ENCODE measurements at places on chromosomes 13 and 19. TPM values are rescaled to one million over a fixed set of nuclear protein-coding genes. Genes with fewer than 3 reads are reported as not detected.

Gene ZNF575
- 3.2 TPM for total RNA-seq

Gene FUT3
- total RNA-seq: 3.6 TPM

Gene PROZ
- not detected for total RNA-seq

Gene ZNF274
- 42.8 TPM for total RNA-seq

Gene SMIM24
- total RNA-seq: 0.88 TPM

Gene MEIS3
- total RNA-seq: 0.23 TPM

Gene OR7D2
- 0.14 TPM for total RNA-seq

Gene TGFBR3L
- total RNA-seq: 9.7 TPM

Gene ZSCAN4
- total RNA-seq: not detected

Gene IGFL1
- not detected for total RNA-seq

DNA sequence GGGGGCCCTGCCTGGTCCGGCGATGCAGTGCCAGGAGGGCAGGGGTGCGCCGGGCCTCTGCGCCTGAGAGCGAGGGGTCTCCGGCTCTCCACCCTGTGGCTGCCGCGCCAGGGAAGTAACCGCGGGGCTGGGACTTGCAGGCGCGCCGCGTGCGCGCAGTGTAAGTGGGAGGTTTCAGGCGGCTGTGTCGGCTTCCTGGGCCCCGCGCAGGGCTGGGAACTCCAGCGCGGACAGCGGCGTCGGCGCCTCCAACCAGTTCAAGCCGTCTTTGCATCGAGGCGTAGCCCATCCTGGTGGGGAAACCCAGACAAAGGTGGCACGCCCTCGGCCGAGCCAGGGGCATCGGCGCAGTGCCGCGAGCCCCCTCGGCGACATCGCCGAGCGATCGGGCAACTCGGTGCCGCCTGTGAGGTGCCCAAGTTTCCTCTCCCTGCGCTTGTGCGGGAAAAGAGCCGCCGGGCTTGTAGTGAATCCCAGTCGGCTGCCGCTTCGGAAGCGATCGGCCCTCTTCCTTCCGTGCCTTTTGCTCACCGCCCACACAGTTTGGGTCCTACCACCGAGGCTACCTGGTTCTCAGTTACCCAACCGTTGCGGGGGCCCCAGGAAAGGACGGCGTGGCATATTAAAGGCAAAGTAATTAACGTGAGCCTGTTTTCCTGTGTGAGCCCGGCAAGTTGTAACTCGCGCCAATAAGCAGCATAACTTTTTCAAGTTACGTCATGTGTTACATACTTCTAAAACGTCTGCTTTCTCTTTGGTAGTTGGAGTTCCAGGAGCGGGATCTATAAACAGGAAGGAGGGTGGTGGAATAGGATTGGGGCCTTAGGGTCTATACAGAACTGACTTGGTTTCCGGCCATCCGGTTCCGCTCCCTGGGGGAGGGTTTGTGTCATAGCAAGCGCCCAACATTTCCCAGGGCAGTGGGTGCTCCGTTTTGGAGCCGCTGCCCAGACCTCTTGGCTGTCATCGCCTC is 1.2 kb downstream of the LRCH1 start:
- peak; percentile 75 for DNase-seq

DNA sequence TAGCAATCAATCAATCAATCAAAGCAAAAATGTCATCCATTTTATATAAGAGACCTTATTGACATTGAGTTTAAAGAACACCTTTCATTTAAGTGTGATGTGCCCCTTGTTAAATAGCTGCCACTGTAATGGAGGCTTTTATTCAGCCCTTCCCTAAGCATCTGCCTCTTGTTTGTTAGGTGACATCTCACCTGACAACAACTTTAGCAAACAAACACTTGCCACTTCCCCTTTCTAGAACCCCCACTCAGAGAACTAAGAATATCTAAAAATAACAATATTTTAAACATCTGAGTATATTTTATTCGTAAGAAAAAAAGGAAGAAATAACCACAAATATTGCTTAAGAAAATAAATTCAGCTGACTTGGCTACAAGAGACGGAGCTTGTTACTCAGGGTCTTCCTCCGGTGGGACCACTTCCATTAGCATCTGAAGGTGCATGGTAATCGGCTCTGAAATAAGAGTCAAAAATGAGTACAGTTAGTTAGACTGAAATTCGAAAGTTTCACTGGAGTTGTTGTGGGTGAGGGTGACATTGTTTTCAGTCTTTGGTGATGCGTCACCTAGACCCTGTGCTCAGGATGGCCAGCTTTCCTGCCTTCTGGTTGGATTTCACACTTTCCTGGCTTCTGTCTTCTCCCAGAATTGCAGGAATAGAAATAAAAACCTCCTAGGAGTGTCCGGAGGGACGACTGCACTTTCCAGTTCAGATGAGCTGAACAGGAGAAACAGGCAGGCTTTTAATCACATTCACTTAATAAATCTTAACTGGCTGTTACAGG is 39.1 kb downstream of the SLC7A9 start:
- DNase-seq: no peak

DNA sequence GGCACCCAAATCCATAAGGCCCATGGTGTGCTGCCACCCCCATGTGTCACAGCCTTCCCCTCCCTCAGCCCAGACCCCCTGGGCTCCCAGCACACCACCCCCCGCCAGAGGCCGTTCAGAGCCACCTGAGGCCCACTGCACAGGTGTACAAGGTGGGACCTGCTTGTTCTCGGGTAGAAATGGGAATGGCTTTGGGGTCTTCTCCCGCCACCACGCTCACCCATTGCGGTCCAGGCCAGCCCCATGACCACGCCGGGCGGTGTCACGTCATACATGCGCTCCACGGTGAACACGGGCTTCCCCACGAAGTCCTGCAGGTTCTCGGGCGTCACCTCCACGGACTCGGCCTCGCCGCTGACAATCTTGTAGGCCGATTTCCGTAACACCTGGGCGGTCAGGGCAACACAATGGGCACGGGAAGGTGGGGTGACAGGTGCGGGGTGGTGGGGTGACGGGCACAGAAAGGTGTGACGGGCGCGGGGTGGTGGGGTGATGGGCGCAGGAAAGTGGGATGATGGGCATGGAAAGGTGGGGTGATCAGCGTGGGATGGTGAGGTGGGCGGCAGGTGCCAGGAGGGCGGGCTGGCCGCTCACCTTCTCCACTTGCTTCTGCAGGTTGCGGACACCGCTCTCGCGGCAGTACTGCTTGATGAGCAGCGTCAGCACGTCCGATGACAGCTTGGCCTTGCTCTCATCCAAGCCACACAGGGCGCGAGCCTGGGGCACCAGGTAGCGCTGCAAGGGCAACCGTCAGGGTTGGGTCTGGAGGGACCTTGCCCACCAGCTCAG is 4.3 kb downstream of the RPL36 start:
- DNase-seq: no peak

DNA sequence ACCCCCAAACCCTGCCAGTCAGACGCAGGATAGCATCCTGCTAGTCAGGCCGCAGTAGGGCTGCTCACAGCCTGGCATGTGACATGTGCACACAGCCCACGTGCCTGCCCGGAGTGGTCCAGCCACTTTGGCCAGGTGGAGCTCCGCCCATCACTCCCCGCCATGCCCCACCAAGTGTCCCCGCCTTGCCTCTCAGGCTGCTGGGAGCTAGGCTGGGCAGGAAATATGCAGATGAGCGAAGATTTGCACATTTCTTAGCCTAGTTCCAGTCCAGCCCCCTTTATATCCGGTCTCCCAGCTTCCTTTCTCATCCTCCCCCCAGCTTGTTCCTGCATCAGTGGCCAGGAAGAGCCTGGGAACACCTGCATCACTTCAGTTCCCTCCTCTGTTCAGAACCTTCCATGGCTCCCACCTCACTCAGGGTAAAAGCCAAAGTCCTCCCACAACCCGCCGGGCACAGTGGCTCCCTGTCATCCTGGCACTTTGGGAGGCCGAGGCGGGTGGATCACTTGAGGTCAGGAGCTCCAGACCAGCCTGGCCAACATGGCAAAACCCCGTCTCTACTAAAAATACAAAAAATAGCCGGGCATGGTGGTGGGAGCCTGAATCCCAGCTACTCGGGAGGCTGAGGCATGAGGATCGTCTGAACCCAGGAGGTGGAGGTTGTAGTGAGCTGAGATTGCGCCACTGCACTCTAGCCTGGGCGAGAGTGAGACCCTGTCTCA is 2.3 kb upstream of the DOCK6 start:
- no peak for DNase-seq

DNA sequence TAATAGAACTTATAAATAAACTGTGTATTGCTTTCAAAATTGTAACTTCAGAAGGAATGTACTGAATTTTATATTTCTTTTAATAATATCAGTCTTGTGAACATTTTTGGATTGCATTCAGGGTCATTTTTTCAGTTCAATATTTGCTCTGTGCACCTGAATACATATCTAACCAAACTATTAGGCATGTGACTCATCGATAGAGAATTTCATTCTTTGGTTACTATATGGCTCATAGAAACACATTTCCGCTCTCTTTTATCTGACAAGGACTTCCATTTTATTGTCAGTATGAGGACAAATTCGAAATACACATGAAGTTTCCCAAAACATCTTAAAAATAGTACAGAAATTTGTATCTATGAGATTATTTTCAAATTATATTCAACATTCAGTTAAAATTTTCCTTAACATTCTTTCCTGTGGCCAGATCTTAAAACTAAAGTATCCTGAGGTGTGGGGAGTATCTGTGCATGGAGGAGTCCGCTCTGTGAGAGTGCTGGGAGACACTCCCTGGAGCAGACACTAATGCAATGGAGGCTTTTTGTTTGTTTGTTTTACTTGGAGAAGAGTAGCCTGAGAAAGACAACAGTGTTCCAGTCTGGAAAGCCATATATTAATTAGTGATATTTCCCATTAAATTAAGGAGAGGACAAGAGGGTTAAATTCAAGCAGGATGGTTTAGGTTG is 483.6 kb downstream of the PCDH20 start:
- DNase-seq: no peak

- DNase-seq: no peak
Measured at GRCh38 chr19:15400521-15401396, 18.0 kb downstream of the AKAP8L start.

GRCh38 chr19:4304538-4305256 is at the start of gene FSD1:
Gene FSD1 (plus strand): TSS chr19:4304598. CDS start chr19:4304747, 149 bp downstream.
- DNase-seq: peak; percentile 83

DNA sequence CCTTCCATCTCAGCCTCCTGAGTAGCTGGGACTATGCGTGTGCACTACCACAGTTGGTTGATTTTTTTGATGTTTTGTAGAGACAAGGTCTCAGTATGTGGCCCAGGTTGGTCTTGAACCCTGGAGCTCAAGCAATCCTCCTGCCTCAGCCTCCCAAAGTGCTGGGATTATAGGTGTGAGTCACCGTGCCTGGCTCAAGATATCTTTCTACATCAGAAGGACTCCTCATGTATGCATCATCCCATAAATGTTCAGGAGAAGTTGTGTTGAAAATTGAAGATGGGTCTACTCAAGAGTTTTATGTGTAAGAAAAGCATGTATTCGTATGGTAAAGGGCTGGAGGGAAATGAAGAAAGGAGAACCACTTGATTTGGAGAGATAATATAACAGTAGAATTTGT is 71.8 kb upstream of the STK24 start:
- no peak for DNase-seq

DNA sequence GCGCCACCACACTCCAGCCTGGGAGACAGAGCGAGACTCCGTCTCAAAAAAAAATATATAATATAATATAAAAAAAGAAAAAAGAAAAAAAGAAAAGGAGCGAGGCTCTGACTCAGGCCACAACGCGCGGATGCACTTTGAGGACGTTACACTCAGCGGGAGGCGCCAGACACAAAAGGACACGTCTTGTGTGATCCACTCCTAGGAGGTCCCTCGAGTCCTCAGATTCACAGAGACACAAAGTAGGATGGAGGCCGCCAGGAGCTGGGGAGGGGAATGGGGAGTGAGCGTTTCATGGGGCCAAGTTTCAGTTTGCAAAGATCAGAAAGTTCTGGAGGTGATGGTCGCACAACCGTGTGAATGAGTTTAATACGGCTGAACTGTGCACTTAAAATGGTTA is 8.5 kb upstream of the ABHD17A start:
- DNase-seq: no peak

GRCh38 chr13:77374786-77375185 is 47.9 kb upstream of the MYCBP2 start:
- no peak for DNase-seq

DNA sequence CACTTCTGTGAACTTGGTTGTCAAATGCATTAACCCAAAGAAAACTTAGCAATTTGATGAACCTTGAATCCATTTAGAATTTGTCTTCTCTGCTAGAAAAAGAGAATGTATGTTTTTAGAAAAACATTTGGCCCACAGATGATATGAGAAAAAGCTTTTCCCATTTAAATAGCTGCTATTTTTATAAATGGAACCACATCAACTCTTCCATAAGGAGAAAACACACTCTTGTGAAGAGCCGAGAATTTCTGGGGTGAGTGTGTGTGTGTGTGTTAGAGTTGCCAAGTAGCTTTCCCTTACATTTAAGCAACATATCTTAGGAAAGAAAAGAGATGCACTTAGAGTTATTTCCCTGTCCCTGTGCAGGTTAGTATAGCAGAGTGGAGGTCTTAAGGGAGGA is 322.8 kb downstream of the ITGBL1 start:
- DNase-seq: no peak

- DNase-seq: no peak
Measured at GRCh38 chr19:12314553-12314952, 18.9 kb downstream of the ZNF563 start.

DNA sequence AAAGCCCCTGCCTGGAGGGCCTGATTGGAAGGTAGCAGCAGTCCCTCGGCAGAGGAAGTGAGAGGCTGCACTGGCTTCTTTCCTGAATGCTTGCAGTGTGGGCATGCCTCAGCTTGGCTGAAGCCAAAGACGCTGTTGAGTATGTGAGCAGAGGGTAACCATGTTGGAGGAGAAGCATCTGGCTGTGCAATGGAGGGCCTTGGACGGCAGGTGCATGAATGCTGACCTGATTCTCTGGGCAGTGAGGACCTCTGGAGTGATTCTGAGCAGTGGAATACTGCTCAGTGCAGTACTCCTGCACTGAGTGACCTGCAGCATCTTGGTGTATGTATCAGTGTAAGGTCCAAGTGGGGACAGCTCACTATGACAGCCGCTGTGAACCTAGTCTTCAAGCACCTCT is 46.9 kb downstream of the SOX1 start:
- DNase-seq: no peak
